Activated naive CD4-positive, alpha-beta T cell (primary cell): ENCODE measurements at places on chromosomes 7 and 10.

GRCh38 chr7:104926601-104927041 lies 87.4 kb upstream of the KMT2E start:
- DNase-seq, result no peak

GRCh38 chr10:8130973-8131911 lies 76.8 kb downstream of the GATA3 start:
- no peak for DNase-seq

- DNase-seq, result no peak
Measured at GRCh38 chr10:59085054-59085453, 91.4 kb upstream of the PHYHIPL start.

DNA sequence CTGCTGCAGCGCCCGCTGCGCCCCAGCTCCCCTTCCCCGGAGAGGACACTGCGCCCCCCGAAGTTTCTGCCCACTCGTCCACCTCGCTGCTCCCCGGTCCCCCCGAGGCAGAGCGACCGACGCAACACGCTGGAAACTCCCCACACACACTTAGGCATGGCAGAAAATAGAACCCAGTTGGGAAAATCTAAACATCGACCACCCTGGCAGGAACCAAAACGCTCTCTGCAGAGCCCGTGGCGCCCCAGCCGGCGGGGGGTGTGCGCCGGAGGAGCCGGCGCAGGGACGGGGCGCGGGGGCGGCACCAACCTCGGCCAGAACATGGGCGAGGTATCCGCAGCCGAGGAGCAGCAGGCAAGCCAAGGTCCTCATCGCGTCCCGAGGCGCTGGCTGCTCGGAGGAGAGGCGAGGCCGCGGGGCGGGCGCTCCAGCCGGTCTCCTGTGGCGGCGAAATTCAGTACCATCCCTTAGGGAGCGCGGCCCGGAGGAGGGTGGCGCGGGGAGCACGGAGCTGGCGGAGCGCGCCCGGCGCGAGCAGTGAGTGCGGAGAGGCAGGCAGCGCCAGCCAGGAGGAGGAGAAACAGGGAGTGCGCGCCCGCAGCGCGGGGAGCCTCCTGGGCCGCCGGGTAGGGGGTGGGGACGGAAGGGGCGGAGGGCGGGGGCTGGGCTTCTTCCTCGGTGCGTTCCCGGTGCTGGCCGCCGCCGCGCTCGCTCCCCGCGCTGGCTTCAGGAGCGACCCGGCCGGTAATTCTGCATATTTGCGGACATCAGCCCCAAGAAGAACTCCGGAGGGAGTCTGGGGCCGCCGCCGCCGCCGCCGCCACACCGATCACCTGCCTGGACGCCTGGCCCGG lies 789 bp downstream of the PDGFA start:
- no peak for DNase-seq

DNA sequence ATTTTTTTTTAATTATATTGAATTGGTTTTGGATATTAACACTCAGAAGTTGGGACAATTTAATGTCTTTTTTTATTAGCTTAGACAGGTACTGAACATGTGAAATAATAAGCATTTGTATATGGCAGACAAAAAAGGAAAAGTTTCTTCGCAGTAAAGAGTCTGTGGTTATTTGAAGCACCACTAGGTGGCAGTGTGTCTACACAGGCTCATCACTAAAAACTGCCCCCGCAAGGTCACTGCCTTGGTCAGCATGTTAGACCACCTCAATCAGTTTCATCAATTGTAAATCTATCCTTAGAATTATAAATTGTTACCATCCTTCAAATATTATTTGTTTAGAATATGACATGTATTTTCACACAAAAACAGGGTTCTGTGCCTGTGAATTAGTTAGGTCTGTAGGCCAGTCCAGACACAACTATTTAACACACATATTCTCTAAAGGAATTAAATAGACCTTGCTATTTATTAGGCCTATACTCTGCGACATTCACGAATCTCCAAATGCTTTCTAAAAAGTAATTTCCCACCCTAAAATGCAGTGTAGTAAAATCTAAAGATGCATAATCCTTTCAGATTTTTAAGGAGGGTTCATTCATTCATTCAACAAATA lies 17.0 kb downstream of the PNLIPRP3 start:
- no peak for DNase-seq

DNA sequence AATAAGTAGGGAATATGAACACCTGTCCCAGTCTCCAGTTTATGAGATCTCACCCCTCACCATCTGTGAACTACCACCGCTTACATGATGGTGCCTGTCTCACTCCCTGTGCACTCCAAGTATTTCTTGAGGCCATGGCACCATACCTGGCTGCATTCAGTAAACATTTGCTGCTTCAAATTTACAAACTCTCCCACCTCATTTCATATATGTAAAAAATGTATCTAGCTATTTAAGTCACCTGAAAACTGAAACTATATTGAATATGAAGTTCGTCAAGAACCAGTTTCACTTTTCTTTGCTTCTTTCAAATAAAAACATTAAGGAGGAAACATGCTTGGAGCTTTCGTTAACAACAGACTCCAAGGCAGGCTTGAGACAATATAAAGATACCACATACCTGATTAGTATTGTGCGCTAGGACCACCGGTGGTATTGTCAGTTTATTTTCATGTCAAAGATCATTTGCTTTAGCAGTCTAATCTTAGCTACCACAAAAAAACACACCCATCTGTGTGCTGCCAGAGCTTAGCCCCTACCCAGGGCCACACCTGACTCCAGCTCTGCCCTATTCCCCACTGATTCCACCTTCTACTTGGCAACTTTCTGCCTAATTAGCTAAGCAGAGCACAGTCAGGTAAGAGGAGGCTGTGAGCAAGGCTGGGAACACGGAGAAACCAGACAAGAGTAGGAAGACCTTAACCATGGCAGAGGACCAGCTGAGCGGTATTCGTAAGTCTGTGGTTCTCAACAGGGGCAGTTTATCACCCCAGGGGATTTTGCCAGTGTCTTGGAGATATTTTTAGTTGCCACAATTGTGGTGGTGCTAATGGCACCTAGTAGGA lies 92.0 kb downstream of the ZFAND4 start:
- no peak for DNase-seq
